ENCODE measurements at places on chromosomes 13 and 19.
A peak's percentile ranks its signal among the peaks of the same experiment; 100 is the strongest.

GRCh38 chr19:41908724-41909464, 19.4 kb downstream of the ERFL start:
- no peak for DNase-seq

DNA sequence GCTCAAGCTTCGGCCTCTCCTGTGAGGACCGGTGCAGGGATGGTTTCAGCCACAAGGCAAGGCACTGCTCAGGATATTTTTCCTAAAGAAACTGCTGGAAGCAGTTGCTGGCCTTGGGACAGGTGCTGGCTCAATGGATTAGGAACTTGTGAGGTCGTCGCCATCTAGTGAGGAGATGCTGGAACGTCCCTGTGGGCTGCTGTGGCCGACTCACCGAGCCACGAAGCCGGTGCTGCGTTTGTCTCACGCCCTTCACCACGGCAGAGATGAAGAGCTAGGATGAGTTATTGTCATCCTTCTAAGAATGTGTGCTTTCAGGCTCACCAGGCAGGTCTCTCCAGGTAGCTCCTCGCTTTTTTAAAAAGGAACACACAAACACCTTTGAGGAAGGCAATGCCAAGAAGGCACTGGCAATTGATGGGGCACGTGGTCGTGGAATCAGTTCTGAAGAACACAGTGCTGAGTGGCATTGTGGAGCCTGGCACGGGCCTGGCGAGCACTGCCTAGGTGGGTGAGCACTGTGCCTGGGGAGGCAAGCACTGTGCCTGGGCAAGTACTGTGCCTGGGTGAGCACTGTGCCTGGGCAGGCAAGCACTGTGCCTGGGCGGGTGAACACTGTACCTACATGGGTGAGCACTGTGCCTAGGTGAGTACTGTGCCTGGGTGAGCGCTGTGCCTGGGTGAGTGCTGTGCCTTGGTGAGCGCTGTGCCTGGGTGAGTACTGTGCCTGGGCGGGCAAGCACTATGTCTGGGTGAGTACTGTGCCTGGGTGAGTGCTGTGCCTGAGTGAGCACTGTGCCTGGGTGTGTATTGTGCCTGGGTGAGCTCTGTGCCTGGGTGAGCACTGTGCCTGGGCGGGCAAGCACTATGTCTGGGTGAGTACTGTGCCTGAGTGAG, 140.4 kb downstream of the TEX29 start:
- DNase-seq: peak; percentile 84

DNA sequence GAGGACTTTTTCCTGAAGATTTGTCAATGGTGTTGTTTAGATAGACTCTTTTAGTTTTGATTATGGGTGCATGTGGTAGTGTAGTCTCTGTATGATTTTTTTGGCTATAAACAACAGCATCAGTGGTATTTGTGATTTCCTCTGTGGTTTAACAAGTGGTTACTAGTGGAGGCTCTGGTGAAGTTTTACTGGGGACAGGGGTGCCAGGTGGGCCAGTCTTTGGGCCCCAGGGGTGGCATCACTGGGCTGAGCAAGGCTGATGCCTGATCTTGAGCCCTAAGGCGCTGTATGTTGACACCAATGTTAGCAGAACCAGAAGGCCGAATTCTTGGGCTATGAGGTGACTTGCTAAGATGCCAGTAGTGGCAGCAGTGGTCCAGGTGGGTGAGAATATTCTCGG, 811.4 kb downstream of the DACH1 start:
- DNase-seq: no peak

DNA sequence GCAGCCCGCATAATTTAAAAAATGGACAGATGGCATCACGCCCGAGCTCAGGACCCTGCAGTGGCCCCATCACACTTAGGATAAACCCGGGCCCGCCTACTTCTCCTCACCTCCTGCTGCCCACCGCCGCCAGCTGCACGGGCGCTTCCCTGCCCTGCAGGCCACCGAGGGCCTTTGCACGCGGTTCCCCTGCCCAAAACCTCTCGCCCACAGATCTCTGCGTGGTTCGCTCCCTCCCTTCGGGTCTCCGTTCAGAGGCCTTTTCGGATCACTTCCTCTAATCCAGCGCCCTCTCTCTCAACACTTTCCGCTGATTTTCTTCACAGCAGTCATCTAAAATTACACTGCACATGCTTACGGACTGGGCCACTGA, 1.8 kb downstream of the SHISA7 start:
- DNase-seq: no peak

- no peak for DNase-seq
Observed at GRCh38 chr19:28468701-28469459, 744.1 kb downstream of the UQCRFS1 start.

GRCh38 chr13:113184568-113185440, 23.7 kb downstream of the PCID2 start:
- no peak for DNase-seq

- DNase-seq: no peak
Observed at GRCh38 chr19:4310247-4311121, 6.1 kb downstream of the FSD1 start.

- no peak for DNase-seq
Observed at GRCh38 chr13:91572944-91573598, 174.7 kb downstream of the GPC5 start.

GRCh38 chr13:90835826-90836225, 511.7 kb upstream of the MIR17HG start:
- DNase-seq: no peak

- DNase-seq: no peak
Observed at GRCh38 chr13:62682788-62683187, 1267.1 kb upstream of the PCDH20 start.

DNA sequence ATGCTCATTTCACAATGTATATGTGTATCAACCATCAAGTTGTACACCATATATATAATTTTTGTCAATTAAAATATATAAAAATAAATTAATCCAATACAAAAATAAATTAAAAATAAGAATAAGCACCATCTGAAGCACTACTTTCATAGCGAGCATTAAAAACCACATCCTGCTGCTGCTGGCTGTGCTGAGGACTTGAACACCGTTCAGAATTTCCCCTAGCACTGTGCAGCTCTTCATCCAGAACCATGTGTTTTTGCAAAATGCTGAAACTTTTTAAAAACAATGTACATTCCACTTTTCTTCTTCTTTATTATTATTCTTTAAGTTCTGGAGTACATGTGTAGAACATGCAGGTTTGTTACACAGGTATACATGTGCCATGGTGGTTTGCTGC, 40.0 kb upstream of the FOXO1 start:
- no peak for DNase-seq

- DNase-seq: no peak
Observed at GRCh38 chr13:66074018-66074615, 1156.0 kb downstream of the PCDH9 start.

DNA sequence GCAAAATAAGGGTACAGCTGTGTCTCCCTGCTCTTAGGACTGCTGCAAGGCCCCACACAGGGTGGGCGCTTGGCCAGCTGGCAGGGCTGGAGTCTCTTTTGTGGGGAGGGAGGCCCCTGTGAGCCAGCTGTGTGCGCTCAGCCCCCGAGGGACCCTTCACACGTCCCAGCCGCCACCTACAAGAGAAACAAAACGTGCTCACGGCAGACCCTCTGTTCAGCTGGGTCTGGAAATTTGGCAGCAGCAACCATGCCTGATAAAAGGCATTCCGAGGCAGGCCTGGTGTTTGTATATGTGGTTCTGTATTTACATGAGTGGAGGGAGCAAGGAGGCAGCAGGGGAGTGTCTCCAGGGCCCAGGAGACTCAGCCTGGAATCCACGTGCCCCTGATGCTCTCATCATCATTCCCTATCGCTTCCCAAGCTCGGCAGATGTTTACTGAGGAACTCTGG, 49.7 kb downstream of the CRTC1 start:
- peak; percentile 61 for DNase-seq

DNA sequence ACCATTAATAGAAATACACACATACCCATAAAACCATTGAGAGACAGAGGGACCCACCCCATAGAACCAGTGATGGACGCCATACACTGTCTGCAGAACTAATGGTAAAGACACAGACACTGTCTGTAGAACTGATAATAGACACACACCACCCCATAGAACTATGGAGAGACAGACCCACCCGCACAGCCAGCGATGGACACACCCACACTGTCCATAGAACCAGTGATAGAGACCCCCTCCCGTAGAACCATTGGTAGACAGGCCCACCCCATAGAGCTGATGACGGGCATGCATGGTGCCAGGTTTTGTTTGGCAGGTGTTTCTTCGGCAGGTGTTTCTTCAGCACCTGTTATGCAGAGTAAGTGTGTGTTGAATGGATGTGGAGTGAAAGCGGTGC, 88.3 kb upstream of the TEX29 start:
- DNase-seq: no peak

DNA sequence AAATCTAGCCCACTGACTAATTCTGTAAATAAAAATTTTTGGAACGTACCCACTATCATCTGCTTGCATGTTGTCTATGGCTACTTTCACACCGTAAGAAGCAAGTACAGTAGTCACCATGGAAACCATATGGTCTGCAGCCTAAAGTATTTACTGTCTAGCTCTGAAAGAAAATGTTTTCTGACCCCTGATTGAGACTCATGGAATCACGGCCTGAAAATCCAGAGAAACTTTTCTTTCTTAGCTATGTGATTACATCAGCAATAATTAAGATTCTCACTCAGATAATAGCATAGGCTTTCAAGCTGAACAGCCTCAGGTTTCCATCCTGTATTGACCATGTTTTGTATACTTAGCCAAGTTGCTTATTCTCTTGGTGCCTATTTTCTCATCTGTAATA, 264.6 kb downstream of the NHLRC3 start:
- DNase-seq: no peak

- DNase-seq: no peak
Observed at GRCh38 chr13:40152145-40152544, 496.7 kb downstream of the COG6 start.

- no peak for DNase-seq
Observed at GRCh38 chr13:33251131-33251661, 34.4 kb downstream of the STARD13 start.

GRCh38 chr19:48491793-48492123, 19.9 kb downstream of the LMTK3 start:
- no peak for DNase-seq

DNA sequence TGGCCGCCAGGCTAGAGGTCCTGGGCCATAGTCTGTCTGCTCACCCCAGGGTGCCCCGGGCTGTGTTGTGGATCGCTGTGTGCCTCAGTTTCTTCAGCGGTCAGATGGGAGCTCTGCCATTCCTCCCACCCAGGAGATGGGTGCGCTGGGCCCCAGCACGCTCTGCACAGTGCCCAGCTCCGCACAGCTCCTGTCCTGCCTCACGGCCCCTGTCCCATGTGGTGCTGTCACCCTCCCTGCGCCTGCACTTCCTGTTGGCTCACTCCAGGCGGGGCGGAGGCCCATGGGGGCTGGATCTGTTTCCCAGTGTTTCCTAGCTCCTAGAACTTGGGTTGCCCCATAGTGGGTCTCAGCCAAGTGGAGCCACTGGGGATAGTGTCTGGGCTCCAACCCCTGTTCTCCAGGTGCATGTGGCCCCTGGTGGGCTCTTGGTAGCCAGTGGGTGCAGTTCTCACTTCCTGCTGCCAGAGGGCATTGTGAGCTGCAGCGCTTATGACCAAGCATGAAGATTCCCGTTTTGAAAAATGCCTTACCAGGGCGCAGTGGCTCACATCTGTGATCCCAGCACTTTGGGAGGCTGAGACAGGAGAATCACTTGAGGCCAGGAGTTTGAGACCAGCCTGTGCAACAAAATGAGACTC, 69.8 kb downstream of the KDM4B start:
- peak; percentile 12 for DNase-seq

All from DMS79 treated with DMSO at 0.1 percent for 48 hours (cell line).